ENCODE measurements at places on chromosomes 4 and X.

DNA sequence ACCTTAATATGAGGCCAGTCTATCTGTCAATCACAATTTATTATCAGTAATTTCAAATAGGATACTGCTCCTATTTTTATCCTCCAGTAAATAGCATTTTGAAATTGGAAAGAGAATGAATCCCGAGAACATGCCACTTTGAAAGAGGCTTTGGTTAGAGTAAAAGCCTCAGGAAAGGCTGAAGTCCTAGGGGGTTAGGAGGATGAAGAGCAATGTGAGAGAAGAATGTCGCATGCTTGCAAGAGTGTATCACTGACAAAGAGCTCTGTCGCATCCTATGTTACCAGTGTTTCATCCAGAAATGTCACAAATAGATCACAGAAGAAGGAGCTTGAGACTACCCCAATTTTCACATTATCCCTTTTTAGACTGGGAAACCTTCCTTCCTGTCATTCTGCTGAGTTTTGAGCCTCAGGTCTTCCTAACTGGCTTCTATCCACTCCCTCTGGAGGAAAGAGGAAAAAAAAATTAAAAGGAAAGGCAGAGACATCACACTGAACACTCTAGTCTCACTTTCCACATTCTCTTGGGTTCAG is 39.8 kb downstream of the GPM6A start:
- no peak for DNase-seq

DNA sequence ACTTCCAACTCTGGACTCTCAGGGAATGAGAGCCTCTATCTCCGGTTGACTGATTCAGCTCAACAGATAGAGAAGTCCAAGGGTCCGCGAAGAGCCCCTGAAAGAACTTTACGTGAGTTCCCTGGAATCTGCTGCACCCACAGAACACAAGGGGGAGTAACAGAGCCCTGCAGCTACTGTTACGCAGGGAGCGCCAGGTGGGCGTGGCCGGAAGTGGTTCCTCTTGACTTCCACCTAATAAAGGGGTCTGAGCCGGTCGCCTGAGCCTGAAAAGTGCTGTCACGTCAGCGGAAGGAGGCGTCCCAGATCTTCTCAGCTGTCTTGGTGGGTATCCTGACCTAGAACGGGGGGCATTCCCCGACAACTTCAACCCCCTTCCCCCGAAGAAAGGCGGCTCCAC is at the start of gene MAGEB6:
Gene MAGEB6, plus strand, starts transcription at position 237 of the 400 bp plus-strand sequence. CDS start 1,407 bp downstream, outside the sequence.
- DNase-seq = no peak

GRCh38 chrX:48957827-48958634 is 624 bp upstream of the OTUD5 start:
- DNase-seq = peak; percentile 96

GRCh38 chrX:37830371-37830770 is 17.0 kb downstream of the DYNLT3 start:
- no peak for DNase-seq

GRCh38 chrX:15822922-15823321 is 31.7 kb downstream of the AP1S2 start:
- DNase-seq = no peak

DNA sequence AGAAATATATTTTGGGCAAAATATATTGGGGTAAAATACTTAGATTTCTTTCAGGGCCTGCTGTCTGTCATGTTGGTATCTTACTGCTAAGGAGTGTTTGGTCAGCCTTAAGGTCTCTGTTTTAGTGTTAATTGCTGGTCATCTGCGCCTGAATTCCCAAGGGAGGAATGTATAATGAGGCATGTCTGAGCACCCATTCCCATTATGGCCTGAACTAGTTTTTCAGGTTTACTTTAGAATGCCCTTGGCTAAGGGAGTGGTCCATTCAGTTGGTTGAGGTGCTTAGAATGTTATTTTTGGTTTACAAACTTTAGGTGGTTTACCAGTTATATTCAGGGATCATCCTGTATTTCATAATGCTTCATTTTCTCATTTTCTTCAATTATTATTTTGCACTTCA is 125.9 kb downstream of the CFAP299 start:
- no peak for DNase-seq

GRCh38 chr4:165709516-165709915 is 163.5 kb upstream of the TLL1 start:
- DNase-seq = no peak

DNA sequence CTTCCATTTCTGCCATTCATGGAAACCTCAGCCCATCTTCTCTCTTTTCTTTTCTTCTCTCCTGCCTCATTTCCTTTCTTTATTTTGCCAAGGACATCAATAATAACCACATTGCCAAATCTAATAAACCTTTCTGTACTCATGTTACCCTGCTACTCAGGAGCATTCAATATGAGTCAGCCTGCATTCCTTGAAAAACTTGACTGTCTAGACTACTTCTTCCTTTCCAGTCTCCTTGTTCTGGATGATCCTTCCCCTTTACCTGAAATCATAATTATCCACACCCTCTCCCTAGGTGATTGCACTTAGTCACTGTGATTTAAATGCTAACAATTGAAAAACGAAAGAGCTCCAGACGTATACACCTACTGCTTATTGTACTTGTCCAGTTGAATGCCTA is 253.2 kb upstream of the CENPE start:
- DNase-seq = no peak

GRCh38 chrX:115547448-115547847 is 13.5 kb upstream of the PLS3 start:
- DNase-seq = no peak

GRCh38 chr4:186942758-186943377 is 219.2 kb upstream of the FAT1 start:
- DNase-seq = no peak

DNA sequence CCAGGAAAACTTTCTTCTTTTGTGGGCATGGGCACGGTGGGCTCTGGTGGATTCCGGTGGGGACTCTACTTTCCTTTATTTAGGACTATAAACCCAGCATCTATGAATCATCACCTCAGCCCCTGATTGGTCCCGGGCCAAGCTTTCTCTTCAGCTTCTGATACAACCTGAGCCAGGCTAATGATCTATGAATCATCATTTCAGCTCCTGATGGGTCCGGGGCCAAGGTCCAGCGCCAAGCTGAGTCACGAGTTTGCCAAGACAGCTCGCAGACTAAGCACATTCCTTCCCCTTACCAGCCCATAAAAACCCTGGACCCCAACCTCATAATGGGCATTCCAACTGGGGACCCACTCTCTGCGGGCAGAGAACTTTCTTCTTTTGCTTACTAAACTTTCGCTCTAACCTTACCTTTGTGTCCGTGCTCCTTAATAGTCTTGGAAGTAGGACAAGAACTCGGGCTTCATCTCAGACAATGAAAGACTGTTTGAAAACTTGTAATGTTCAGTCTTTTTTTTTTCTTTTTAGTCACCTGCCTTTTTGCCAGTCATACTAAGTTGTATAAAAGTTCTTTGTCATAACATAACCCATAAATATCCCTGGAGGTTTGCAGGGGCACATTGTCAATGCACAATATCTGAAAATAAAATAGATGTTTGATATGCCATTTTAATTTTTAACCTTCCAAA is 904.9 kb upstream of the EPHA5 start:
- DNase-seq = no peak

DNA sequence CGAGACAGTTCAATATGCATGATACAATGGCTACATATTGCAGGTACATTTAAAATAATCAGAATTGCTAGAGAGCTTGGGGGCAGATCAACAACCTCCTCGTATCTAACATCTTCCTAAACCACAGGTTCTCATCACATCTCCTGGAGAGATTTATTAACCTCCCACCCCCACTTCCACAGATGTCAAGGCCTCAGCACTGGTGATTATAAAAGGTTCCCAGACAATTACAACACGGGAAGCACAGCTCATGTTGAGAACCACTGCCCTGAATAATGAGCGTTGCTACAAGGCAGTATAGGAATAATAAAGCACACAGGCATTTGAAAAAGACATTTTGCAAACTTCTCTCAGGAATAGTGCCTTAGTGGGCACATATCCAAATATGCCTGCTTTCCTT is 42.8 kb downstream of the ELOVL6 start:
- DNase-seq = no peak

DNA sequence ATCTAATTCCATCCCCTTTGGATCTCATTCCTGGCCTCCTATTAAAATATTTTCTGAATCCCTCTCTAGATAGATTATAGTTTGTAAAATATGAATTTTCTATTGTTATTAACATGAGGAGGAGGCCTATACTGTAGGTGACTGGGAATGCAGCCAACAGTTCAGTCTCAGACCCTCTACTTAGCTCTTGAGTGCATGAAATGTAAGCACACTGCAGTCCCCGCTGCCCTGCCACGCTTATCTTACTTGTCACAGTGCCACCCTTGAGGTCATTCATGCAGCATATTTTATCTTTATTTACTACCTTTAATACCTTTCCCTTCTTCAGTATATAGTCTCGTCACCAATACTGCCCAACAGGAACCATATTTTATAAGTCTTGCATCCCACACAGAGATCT is 151.0 kb downstream of the CAMK2D start:
- no peak for DNase-seq

GRCh38 chr4:127449449-127449848 is 183.3 kb upstream of the INTU start:
- DNase-seq = no peak

DNA sequence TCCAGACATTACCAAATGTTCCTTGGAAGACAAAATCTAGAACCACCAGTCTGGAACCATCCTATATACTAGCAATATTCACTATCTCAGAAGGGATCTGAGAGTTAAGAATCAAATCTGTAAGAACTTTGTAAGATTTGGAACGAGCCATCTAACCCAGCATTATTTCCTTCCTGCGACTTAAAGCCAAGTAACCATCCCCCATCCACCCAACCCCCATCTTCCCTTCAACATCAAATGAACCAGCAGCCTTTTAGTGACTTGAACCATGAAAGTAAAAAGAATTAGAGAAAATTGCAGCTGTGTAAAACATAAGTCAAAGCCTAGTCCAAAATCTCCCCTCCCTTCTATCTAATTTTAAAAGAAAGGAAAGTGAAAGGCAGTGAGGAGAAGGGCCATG is 15.6 kb downstream of the RBM47 start:
- no peak for DNase-seq

DNA sequence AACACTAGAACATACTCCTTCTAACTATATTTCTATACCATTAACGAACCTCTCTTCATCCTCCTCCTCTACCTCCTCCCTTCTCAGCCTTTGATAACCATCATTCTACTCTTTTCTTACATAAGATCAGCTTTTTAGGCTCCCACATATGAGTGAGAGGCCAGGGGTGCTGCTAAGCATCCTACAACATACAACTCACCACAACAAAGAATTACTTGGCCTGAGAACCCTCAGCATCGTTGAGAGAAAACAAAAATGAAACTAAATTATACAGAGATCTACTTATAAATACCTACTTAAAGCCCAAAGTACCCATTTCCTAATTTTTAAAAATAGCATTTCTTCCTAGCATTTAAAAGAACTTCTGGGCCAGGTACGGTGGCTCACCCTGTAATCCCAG is 77.7 kb downstream of the CC2D2A start:
- DNase-seq = no peak

GRCh38 chrX:15200871-15201270 is 69.0 kb downstream of the ASB9 start:
- DNase-seq = no peak

GRCh38 chr4:41822325-41822724 is 73.8 kb upstream of the PHOX2B start:
- DNase-seq = no peak

- no peak for DNase-seq
Observed at GRCh38 chr4:189656641-189657040, 284.0 kb upstream of the FRG1 start.

GRCh38 chr4:54793856-54794422 is 136.2 kb downstream of the KIT start:
- no peak for DNase-seq

DNA sequence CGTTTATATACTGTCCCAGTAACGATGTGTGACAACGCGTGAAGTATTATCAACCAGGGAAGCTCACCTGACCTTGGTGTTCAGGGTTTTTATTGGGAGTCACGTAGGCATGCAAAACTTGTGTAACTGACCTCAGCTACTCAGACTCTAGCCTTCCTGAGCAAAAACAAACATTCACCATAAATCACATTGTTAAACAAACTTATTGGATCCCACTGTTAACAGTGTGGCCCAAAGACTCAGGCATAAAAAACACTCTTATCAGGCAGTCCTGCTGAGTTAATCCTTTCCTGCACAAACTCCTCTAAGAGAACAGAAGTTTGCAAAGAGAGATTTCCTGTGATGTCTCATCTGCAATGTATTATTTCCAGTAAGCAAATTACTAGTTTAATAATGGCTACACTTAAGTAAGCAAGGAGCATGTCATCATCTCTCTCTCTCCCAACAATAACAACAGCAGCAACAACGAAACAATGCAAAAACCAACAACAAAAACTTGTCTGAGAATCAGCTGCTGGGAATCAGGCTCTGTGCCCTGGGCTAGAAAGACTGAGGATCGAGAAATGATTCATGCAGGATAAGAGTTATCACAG is 12.0 kb downstream of the GAGE1 start:
- DNase-seq = no peak

DNA sequence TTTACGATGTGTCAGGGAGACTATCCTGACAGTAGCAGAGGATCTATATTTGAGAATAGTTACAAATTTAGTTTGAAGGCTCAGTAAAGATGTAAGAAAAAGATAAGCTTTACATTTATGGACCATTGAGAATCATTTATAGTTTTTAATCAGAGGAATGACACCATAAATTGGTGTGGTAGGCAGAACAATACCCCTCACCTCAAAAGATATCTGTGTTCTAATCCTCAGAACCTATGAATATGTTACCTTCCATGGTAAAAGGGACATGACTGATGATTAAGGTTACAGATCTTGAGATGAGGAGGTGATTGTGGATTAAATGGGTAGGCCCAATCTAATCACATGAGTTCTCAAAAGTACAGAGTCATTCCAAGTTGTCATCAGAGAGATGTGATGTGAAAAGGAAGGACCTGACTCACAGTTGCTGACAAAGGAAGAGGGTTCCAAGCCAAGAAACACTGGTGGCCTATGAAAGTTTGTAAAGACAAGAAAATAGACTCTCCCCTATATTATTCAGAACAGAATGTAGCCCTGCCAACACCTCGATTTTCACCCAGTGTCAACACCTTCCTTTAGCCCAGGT is 27.0 kb downstream of the EREG start:
- DNase-seq = no peak

- DNase-seq = no peak
Observed at GRCh38 chr4:183449193-183449882, 4.9 kb downstream of the CDKN2AIP start.

DNA sequence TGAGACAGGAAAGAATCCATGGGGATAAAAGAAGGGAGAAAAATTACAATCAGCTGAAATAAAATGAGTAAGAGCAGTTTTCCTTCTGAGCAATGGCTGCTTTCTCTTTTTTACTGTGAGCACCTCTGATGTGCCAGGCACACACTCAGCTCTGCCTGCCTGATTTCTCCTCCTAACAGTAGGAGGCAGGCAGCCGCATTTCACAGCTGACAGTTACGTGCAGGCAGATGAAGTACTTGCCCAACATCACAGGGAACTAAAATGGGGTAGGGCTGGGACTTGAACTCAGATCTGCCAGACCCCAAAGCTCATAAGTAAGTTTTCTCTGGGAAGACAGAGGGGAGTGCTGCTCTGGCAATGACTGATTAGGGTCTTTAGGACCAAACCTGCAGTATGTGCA is 54.6 kb downstream of the C4orf50 start:
- peak; percentile 15 for DNase-seq

- DNase-seq = no peak
Observed at GRCh38 chr4:105784761-105785160, 76.2 kb downstream of the GSTCD start.

- no peak for DNase-seq
Observed at GRCh38 chrX:37357436-37357835, 8.3 kb downstream of the PRRG1 start.
